ENCODE measurements at places on chromosomes 5 and 9.

- DNase-seq = peak; percentile 42
These were observed 492 bp upstream of the NEK6 start for GRCh38 chr9:124257070-124257843.

- DNase-seq = no peak
These were observed 375.9 kb downstream of the ARRDC3 start for GRCh38 chr5:91007251-91007650.

DNA sequence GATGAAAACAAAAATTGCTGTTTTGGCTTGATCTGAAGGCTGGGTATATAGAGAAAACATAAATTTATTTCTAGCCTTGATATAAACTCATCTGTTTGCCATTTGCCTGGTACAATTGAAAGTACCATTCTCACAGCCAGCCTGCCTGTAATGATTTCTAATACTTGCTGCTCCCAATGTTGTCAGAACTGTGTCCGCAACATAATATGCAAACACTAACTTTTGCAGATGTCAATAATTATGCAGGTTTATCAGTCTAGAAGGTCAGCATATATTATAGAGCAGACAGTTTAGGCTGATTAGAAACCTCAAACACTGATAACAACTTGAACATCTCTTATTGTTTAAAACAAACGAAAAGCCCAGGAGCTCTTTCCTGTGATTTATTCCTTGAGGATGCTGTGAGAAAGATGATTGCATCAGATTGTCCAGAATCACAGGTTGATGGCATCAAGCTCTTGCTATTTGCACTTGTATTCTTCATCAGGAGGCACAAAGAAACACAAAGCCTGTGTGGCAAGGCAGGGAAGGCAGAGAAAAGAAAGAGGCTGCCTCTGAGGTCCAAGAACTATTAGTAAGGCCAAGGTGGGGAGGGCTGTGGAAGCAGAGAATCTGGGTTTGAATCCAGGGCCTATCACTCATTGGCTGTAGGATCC is 21.4 kb upstream of the HMHB1 start:
- DNase-seq = no peak

GRCh38 chr5:180595381-180596114 is 4.2 kb upstream of the SCGB3A1 start:
- DNase-seq = peak; percentile 55

- no peak for DNase-seq
These were observed 23.3 kb downstream of the CSF2 start for GRCh38 chr5:132096904-132097303.

- no peak for DNase-seq
These were observed 35.8 kb upstream of the SPARC start for GRCh38 chr5:151722546-151722945.

- DNase-seq = no peak
These were observed 5.4 kb downstream of the SRFBP1 start for GRCh38 chr5:121967187-121967586.

DNA sequence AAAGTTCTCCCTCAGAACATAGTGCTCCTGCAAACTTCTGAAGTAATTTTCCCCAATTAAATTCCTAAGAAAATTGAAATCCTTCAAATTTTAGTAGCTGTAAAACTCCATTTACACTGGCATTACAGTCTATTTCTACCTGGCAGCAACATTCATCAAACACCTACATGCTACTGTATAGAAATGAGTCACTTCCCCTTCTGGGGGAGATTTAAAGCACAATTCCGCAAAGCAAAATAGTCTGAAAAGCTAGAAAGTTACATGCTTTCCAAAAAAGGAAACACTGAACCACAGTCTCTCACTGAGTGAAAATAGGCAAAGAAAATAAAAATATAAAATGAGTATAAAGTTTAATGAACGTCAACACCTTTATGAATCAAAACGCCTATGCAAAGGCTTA is 43.3 kb downstream of the MCTP1 start:
- DNase-seq = no peak

DNA sequence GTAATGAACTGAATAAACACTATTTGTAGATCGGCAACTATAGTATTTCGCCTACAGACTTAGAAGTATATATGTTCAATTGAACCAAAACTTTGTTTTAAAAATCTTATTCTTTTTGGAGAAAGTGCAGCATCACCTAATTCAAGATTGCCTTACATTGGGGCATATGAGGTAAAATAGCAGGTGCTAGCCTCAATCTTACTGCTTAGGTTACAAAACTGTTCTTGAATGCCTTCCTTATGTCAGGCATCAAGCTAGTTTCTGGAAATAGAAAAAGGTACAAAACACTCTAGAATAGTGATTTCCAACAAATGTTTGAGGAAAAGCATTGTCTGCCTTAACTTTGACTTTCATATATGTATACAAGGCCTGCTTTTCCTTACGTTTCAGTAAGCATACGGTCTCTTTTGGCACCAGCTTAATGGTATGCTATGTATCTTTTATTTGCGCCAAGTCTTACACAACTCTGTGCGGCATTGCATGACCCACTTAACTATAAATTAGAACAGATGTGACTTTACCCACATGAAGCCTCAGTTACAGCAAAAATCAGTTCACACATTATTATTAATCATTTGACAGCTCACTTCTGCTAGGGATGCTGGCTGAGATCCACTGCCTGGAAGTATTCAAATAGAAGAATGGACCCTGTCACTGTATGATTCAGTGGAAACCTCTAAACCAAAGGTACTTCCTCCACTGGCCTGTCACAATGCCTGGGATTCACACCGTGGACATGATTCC is 174.1 kb downstream of the PRELID2 start:
- no peak for DNase-seq

DNA sequence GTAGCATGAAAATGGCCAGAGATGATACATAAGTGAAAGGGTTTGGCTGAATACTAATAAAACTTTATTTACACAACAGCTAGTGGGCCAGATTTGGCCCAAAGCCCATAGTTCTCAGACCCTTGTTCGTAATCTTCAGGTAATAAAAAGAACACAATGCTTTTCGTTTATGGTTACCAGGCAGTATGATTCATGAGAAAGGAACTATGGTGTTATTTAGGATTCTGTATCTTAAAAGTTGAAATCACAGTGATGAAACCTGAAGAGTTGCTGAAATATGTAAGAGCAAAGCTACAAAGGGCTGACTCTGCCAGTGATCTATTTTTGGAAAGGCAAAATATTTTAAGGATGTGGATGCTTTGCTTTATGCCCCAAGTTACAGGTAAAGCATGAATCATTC is 192.7 kb downstream of the SMC2 start:
- DNase-seq = no peak

GRCh38 chr9:98579700-98580099 is 129.0 kb downstream of the GABBR2 start:
- DNase-seq = no peak

GRCh38 chr9:132732326-132733259 is 62.3 kb downstream of the GTF3C4 start:
- no peak for DNase-seq

DNA sequence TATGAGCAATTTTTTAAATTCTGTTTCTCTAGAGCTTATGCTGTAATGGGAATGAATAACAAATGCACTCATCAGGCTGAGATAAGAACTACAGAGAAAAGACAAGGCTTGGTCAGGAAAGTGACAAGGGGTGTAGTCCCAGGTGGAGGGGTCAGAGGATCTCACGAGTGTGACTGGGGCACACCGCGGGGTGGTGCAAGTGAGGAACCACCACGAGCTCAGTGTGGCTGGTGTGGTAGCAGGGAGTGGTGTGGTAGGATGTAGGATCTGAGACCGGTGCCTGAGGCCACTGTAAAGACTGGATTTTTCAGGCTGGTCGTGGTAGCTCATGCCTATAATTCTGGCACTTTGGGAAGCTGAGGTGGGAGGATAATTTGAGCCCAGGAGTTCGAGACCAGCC is 9.0 kb downstream of the ANXA6 start:
- no peak for DNase-seq

DNA sequence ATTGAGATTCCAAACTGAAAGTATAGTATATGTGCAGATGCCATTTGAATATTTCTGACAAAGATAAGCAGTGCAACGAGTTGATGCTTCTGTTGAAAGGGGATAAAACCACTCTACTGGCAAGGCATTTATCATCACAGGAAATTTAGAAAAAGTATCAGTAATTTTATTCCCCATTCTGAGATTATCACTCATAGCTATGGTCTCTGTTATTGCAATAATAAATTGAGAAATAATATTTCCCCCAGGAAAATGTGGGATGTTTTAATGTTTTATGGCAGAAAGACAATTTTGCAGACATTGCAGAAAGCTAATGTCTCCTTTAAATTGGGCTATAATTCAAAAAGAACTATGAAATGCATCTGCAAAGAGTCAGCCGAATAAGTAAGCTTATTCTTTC is 1612.7 kb upstream of the ACO1 start:
- DNase-seq = no peak

- no peak for DNase-seq
These were observed 144.4 kb downstream of the BNC2 start for GRCh38 chr9:16726029-16726428.

- no peak for DNase-seq
These were observed 760.9 kb upstream of the WWC1 start for GRCh38 chr5:167530548-167530947.

DNA sequence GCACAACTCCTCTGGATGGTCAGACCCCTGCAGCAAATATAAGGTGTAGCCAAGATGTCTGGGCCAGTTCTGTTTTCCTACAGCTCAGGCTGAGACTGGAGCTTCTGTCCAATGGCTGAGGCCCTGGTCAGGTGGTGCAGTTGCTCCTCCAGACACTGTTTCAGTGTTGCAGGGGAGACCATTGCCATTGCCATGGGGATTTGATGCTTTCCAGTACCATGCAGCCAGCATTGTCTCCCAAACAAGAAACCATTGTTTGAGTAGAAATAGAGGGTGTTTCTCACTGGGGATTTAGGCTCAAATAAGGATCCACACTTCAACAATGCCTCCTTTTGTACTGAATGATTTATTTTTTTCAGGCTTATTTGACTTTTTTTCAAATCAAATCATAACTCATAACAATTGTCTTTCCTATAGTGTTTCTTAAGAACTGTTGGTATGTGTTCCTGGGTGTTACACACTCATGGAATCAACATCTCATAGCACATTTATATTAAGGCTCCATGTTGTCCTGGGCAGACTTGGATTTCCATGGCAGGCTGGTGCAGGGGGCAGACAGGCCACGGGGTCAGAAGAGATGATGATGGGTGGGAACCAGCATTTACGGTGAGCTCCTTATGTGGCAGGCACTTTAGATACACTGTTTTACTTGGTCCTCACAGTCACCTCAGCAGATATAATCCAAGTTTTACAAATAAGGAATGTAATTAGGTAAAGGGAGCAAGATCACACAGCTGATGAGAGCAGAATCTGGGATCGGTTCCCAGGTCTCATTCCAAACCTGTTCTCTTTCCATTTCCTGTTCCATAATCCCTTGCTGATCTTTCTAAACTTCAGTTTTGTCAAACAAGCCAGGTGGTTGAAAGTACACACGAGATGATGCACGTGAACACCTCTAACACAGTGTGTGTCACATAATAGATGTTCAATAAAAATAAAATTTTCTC is 95.9 kb upstream of the GNAQ start:
- no peak for DNase-seq

DNA sequence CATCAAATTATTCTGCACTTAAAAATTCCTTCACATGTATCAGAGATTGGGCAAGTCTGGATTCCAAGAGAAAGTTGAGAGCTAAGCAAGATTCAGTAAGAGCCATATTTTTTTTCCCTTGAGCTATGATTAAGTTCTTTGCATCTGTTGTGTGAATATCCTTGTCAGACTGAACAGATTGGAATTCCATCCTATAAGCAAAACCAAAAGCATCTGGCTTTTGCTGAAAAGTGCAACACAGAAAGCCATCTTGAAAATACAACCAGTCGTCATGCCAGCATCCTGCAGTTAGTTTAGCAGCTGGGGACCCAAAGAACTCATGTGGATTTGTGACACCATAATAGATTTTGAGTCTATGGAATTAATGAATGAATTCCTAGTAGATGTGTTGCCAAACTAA is 316.9 kb downstream of the MTRR start:
- no peak for DNase-seq

DNA sequence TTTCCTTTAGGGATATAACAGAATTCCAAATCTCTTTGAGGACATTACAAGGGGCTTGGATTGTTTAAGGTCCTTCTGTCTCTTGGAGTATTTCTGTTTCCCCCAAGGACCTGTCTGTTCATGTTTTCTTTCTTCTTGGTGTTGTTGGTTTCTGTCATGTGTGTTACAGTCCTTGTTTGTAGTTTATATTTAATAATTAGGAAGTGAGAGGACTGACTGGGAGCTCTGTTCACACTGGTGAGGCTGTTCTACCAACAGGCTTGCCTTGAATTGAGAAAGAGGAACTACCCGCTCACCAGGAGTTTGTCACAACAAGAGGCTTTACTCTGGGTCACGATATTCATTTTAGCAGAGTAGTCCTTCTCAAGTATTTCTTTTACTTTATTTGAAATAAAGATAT is 119.2 kb upstream of the SV2C start:
- no peak for DNase-seq

- DNase-seq = no peak
These were observed 4.5 kb upstream of the TMEM252 start for GRCh38 chr9:68545033-68545705.

- no peak for DNase-seq
These were observed 809 bp downstream of the MCCC2 start for GRCh38 chr5:71587766-71588532.

DNA sequence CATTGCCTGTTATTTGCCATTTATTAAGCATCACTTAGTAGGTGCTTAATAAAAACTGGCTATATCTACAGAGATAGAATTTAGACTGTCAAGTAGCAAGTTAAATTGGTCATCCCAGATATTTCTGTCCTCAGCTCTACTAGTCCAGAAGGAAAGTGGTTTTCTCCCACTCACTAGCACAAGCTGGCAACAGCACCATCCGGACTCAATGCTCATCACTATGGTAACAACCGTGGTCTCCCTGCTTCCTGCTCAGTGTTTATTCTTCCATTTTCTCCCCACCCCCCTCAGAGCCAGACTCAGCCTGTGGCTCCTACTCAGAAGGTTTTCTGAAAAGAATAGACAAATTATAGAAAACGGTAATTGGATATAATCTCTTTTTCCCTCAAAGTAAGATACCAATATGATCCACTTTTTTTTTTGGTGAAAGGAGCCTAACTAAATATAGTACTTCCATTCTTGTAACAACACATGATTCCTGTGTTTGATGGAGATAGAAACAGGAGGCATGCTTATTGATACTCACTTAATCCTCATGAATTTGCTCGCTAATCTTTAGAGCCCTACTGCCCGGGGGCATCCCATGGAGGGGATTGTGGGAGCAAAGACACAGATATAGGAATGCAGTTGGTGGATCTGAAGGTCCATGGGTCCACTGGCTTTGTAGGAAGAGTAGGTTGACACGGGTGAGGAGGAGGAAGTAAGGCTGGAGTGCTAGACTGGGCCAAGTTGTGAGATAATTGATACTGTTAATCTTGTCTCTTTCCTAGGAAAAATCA is 191.4 kb downstream of the MAN2A1 start:
- DNase-seq = no peak

GRCh38 chr5:65663804-65664521 is 39.1 kb downstream of the SHLD3 start:
- DNase-seq = no peak

DNA sequence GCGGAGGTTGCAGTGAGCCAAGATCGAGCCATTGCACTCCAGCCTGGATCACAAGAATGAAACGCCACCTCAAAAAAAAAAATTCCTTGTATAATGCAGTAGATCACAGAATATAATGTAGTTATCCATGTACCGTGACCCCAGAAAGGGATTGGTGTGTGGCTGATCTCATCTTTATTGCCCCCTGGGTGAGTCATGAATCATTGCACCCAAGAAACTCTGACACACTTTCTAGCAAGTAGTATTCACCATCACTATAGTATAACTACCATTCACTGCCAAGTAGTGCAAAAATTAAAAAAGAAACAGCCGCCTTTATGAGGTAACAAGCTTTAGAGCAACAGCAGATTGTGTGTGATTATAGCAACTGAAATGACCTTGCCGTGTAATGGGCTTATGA is 23.7 kb upstream of the ANKH start:
- DNase-seq = no peak

GRCh38 chr5:107100121-107100520 is 570.6 kb downstream of the EFNA5 start:
- no peak for DNase-seq

Data from lower lobe of right lung (tissue), 2 donors.